ENCODE measurements at places on chromosomes 13 and 19. TPM values are rescaled to one million over a fixed set of nuclear protein-coding genes. Genes with fewer than 3 reads are reported as not detected.

DNA sequence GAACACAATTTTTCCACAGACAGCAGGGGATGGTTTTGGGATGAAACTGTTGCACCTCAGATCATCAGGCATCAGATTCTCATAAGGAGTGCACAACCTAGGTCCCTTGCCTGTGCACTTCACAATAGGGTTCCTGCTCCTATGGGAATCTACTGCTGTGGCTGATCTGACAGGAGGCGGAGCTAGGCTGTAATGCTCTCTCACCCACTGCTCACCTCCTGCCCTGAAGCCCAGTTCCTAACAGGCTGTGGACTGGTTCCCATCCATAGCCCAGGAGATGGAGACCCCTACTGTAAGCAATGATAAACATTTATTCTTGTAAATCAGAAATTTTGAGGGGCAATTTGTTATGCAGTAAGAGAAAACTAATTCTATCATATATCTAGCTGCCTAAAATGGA is 1234.7 kb downstream of the SLITRK1 start:
- H3K4me3 ChIP-seq = no peak overlapping the region
- H3K36me3 ChIP-seq = no peaks in the 10 kb centered on the region
- H3K4me1 ChIP-seq = no peaks in the 10 kb centered on the region
- no peak for DNase-seq

GRCh38 chr13:67296511-67296910 is 66.4 kb upstream of the PCDH9 start:
- no peak overlapping the region for H3K27ac ChIP-seq
- H3K27me3 ChIP-seq = no peaks in the 10 kb centered on the region
- DNase-seq = no peak
- H3K4me1 ChIP-seq = no peaks in the 10 kb centered on the region
- no peaks in the 10 kb centered on the region for H3K36me3 ChIP-seq
- H3K4me3 ChIP-seq = no peak overlapping the region

DNA sequence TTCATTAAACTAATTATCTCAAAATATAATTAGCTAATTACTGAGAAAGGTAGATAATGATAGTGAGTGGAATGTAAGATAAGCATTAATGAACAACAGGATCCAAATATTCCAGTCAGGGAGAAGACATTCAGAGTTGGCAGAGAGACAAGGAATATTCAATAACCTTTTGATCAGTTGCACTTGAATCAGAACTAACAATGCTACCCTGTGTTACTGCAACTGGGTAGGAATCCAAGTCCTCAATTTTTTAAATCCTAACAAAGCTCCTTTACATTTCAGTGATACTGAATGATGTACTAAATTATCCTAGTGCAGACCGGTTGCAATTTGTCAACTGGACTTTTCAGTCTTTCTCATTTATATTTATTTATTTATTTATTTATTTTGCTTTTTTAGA is 107.1 kb upstream of the MIR17HG start:
- H3K27me3 ChIP-seq = no peaks in the 10 kb centered on the region
- DNase-seq = no peak
- H3K4me1 ChIP-seq = no peaks in the 10 kb centered on the region
- H3K36me3 ChIP-seq = no peaks in the 10 kb centered on the region

NAPSA gene
- total RNA-seq = 0.09 TPM

HIF3A gene
- 15.9 TPM for total RNA-seq

KLF16 gene
- total RNA-seq = 1.8 TPM

AMER2 gene
- total RNA-seq = not detected

TUBA3C gene
- not detected for total RNA-seq

MAST1 gene
- total RNA-seq = not detected

DNA sequence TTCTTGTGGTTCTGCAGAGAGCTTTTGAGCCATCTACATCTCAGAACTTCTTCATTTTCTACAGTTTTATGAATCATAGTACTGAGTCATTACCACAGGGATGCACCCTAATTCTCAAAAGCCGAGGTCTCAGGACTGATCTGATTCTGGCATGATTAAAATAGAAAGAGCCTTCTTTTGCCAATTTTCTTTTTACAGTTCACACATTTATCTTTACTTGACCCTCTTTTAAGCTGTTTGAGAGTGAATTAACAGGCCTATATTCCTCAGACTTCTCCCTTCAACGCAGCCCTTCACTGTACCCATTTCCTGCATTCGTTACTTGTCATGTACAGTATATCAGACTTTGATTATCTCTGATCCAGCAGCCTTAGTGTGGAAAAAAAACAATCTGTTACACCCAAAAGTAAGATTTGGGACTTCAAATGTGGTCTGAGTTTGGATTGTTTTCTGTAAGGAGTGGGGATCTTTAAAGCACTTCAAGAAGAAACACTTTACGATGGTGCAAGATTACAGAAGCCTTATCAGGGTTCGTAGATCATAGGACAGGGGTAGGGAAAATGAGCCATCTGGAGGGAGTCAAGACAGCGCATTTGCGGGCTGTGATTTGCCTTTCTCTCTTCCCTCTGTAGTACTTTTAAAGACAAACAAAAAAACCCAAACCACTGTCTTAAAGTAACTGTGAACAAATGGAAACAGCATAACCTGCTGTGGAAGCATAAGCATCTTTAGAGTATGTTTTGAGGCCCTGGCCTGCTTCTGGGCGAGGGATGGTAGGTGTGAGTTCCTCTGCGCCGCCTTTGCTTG is 15.3 kb upstream of the GPR183 start:
- peaks cover 6% of the 10 kb centered on the region for H3K4me1 ChIP-seq
- H3K27ac ChIP-seq = peak overlapping the region; percentile 23
- H3K36me3 ChIP-seq = peaks cover 14% of the 10 kb centered on the region
- DNase-seq = no peak
- H3K4me3 ChIP-seq = no peak overlapping the region
- H3K27me3 ChIP-seq = no peaks in the 10 kb centered on the region

DNA sequence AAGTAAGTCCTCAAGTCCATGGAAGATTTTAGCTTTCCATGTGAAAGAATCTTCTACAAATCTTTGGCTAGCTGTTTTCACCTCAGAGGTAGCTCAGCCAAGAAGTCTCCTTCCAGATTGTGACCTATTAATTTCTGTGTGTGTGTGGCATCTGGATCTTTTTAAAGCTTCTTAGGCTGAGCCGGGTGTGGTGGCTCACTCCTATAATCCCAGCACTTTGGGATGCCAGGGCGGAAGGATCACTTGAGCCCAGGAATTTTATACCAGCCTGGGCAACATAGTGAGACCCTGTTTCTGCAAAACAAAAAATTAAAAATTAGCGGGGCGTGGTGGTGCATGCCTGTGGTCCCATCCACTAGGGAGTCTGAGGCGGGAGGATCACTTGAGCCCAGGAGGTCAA is 13.4 kb upstream of the SLC44A2 start:
- no peaks in the 10 kb centered on the region for H3K36me3 ChIP-seq
- H3K4me1 ChIP-seq = peaks cover 21% of the 10 kb centered on the region
- H3K4me3 ChIP-seq = no peak overlapping the region
- H3K27me3 ChIP-seq = no peaks in the 10 kb centered on the region

HCN2 gene
- 0.10 TPM for total RNA-seq

- H3K4me3 ChIP-seq = no peak overlapping the region
- no peaks in the 10 kb centered on the region for H3K36me3 ChIP-seq
- H3K4me1 ChIP-seq = no peaks in the 10 kb centered on the region
- no peaks in the 10 kb centered on the region for H3K27me3 ChIP-seq
- H3K27ac ChIP-seq = no peak overlapping the region
- no peak for DNase-seq
Observed at GRCh38 chr19:39745643-39746042, 7.8 kb upstream of the CLC start.

DNA sequence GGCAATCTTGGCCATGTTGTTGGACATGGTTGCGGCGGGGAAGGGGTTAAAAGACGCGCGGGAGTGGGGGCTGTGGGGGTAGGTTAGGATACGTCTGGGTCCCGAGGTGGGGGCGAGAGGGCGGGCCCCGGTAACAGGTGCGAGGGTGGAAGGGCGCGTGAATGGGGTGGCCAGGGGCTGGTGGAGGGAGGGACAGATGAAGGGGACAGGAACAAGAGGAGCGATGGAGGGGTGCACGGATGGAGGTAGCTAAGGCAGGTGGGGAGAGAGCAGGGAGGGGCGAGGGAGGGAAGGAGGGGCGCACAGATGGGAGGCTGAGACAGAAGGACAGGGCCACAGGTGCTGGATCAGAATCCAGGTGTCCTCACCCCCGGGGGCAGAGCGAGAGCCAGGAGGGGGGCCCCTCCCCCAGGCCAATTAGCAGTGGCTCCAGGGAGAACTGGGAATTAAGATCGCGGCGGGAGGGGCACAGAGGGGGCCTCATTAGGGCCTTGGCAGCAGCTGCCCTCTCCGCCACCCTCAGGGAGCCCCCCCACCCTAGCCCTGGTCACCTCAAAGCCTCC is 1.3 kb downstream of the GNG8 start:
- peak overlapping the region; percentile 38 for H3K4me3 ChIP-seq
- no peaks in the 10 kb centered on the region for H3K36me3 ChIP-seq
- DNase-seq = no peak
- H3K4me1 ChIP-seq = peaks cover 18% of the 10 kb centered on the region
- H3K27ac ChIP-seq = no peak overlapping the region

DNA sequence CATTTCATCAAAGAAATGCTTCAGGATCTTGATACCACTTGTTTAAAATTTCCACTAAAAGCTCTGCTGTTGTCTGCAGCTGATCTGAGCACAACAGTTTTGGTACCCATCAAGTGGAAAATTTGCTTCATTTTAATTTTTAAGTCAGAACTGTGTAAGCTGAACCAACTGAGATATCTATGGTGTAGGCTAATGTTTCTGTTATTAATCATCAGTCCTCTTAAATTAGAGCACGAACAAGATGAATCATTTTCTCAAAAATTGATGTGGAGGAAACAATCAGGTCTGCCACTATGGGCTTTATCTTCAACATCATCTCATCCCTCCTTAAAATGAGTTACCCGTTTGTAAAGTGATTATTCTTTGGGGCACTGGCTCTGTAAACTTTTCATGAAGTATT is 221.5 kb upstream of the NBEA start:
- H3K27ac ChIP-seq = no peak overlapping the region
- DNase-seq = no peak
- H3K4me3 ChIP-seq = no peak overlapping the region
- no peaks in the 10 kb centered on the region for H3K4me1 ChIP-seq

PODNL1 gene
- total RNA-seq = not detected

- no peak overlapping the region for H3K4me3 ChIP-seq
- no peaks in the 10 kb centered on the region for H3K4me1 ChIP-seq
- no peaks in the 10 kb centered on the region for H3K27me3 ChIP-seq
- no peak overlapping the region for H3K27ac ChIP-seq
Observed at GRCh38 chr13:43961909-43962308, 82.2 kb downstream of the LACC1 start.

NTN5 gene
- not detected for total RNA-seq

GRCh38 chr19:14405758-14406644 is 13.1 kb downstream of the DDX39A start:
- DNase-seq = peak; percentile 61
- no peaks in the 10 kb centered on the region for H3K4me1 ChIP-seq
- H3K36me3 ChIP-seq = no peaks in the 10 kb centered on the region
- peak overlapping the region; percentile 49 for H3K4me3 ChIP-seq

- no peak overlapping the region for H3K4me3 ChIP-seq
- no peak overlapping the region for H3K27ac ChIP-seq
Observed at GRCh38 chr19:33312065-33312464, 9.7 kb upstream of the CEBPA start.

DNA sequence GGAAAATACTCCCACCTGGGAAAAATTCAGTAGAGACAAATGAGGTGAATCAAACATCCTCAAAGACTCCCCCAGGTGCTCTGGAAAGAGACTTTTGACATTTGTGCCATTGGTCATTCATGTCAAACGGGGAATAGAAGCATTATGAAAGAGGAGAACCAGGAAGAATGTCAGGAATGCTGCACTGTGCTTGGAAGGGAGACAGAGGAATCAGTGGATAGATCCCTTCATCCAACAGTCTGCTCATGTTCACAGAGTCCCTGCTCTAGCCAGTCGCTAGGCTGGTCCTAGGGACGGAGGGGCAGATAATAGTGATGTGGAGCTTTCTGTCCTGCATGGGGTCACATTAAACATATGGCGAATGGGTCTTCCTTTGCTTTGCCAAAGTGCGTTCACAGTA is 384.4 kb downstream of the FGF9 start:
- no peak overlapping the region for H3K4me3 ChIP-seq
- no peak overlapping the region for H3K27ac ChIP-seq
- no peak for DNase-seq
- no peaks in the 10 kb centered on the region for H3K4me1 ChIP-seq

GRCh38 chr19:42534391-42534790 is 6.1 kb upstream of the CEACAM1 start:
- H3K36me3 ChIP-seq = no peaks in the 10 kb centered on the region
- H3K4me3 ChIP-seq = no peak overlapping the region
- no peaks in the 10 kb centered on the region for H3K27me3 ChIP-seq
- H3K27ac ChIP-seq = no peak overlapping the region
- H3K4me1 ChIP-seq = no peaks in the 10 kb centered on the region

ZNF724 gene
- total RNA-seq = 0.46 TPM
